CD4-positive, alpha-beta T cell treated with Interleukin-4 for 4 hours (primary cell): ENCODE measurements at places on chromosomes 7 and 10.

DNA sequence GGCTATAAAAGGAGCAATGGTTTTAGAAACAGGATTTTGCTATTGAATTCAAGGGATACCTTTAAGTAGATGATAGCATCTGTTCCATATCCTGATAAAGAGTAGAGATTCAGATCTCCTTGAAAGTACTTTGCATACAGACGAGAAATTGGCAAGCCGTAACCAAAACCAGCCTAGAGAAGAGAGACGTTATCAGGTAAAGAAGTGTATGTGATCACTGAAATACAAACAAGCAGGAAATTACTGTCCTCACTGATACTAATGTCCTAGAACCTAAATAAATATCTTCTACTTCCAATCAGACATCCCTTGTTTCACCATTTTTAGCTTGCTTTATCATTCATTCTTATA, 9.4 kb downstream of the PDK4 start:
- no peak for DNase-seq

GRCh38 chr7:51128545-51129435, 187.8 kb downstream of the COBL start:
- DNase-seq = no peak

DNA sequence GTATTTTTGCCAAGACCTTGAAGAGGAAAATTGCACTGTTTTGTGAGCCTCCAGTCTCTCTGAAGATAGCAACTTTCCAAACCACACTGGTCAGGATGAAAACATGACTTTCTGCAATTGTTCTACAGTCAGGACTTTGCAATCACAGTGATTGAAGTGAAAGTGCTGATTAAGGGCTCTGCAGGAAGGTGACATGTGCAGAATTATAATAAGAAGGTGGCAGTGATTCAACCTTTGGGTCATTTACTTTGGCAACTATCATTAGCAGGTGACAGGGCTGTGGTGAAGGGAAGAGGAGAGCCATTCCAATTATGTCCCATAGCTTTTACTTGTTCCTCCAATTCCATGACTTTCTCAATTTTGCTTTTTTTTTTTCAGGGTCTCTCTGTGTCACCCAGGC, 350.0 kb upstream of the FZD8 start:
- DNase-seq = no peak

DNA sequence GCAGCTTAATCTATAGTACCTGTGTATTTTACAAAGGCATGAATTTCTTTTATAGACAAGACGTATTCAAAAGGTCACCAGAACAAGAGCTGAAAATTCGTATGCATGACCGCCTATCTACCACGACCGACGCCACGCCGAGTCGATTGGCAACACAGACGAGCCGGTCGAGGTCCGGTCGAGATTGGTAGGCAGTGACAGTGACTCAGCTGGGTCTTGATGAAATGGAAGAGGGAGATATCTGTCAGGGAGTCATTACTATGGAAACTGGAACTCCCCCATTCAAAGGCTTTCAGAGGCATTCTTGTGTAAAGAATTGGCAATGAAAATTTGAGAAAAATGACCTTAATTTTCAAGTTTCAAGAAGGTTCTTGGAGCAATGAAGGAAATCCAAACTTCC, 2.1 kb downstream of the ATP5MK start:
- no peak for DNase-seq

DNA sequence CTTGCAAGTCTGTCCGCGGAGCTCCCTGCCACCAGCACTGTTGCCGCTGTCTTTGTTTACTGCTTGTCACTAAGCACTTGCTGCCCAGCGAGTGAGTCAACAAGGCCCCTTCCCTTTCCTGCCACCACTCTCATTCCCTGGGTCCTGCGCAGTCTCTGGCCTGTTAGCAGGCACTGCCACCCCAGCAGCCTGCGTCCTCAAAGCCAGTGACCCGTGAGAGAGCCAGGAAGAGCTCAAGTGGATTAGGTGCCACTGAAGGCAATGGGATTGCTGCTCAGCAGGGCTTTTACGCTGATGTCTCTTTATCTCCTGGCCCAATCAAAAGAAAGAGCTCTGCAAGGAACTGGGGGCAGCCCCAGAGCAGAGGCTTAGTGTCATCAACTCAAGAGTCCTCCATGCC, at the start of gene FRMPD2:
FRMPD2 (minus strand) TSS at position 61 of the 400 bp plus-strand sequence. CDS start 129 bp downstream, outside the sequence.
- DNase-seq = no peak

DNA sequence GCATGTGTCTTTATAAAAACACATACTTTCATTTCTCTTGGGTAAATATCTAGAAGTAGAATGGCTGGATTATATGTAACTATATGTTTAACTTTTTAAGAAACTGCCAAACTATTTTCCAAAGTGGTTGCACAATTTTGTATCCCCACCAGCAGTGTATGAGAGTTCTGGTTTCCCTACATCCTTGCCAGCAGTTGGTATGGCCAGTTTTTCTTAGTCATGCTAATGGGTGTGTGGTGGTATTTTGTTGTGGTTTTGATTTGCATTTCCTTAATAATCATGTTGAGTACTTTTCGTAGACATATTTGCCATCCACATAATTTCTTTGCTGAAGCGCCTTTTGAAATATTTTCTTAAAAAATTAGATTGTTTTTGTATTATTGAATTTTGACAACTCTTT, 60.3 kb downstream of the NEUROG3 start:
- DNase-seq = no peak

- DNase-seq = peak; percentile 77
Measured at GRCh38 chr10:103765981-103766380, 89.4 kb downstream of the SH3PXD2A start.

GRCh38 chr7:27245798-27246691, 3.4 kb downstream of the EVX1 start:
- DNase-seq = no peak

- no peak for DNase-seq
Measured at GRCh38 chr7:77738871-77739270, 42.6 kb downstream of the RSBN1L start.

GRCh38 chr7:12493407-12493806, 77.1 kb upstream of the SCIN start:
- no peak for DNase-seq

DNA sequence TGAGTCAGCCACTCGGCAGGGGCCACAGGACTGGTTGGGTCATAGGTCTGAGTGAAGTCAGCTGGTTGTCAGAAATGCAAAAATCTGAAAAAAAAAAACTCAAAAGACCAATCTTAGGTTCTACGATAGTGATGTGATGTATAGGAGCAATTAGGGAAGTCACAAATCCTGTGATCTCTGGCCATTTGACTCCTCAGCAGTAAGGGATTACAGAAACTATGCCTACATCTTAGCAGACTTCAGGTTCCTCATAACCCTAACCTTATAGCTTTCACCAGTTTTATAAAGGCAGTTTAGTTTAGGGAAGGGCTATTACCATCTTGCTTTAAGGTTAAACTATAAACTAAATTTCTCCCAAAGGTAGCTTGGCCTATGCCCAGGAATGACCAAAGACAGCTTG, 163.1 kb upstream of the HGF start:
- DNase-seq = no peak

- DNase-seq = no peak
Measured at GRCh38 chr7:15336146-15336545, 225.7 kb downstream of the AGMO start.

DNA sequence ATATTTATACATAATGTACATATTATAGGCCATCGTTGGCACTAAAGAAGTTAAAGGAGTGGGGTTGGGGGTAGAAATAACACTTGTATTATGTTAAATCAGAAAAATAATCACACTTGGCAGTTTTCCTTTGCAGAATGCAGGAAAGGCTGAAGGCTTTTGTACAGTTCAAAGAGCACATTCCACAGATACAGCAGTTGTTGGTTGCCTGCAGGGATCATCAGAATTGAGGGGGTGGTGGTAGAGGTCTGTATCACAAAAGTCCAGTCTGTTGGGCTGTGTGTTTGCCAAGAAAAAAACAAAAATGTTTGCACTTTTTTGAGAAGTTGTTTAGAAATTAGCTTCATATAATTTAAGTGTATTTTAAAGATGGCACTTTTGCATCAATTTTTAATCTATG, 231.8 kb upstream of the FOXP2 start:
- no peak for DNase-seq

DNA sequence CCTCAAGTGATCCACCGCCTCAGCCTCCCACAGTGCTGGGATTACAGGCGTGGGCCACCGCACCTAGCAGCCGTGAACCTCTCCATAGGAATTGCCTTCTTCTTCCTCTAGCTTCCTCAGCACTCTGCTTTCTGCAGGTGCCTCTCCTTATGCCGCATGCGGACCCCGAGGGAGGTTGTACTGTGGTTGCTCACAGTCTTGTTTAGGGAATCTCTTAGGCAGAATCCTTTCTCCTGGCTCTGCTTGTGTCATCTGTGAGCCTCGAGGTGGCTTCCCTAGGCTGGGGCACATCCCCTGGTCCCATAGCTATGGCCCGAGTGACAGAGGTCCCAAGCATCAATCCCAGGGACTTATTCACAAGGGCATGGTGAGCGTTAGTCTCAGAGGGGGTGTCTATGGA, 33.2 kb upstream of the GIMAP8 start:
- DNase-seq = no peak

DNA sequence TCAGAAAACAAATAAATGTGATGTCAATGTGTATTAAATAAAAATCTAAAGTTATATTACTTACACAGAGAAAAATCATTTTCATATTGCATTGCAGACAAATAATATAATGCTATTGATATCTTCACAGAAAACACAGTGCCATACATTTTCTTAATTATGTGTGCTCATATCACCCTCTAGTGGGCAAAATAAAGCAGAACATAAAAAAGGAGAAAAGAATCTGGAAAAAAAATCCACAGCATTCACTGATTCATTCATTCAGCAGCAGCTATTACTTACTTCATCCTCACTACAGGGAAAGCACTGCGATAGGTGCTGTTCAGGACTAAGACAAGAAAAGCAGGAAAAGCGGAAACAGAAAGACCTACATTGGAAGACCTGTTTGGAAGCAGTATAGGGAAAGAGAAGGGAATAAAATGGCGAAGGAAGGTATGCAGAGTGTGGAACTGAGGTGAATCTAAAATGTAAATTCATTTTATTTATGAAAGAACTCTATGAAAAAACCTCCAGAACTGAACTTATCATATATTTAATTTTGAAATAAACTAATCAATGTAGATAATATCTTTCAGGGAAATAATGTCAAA, 73.2 kb downstream of the POT1 start:
- peak; percentile 42 for DNase-seq
